ENCODE measurements at places on chromosomes 7 and 10. TPM values are rescaled to one million over a fixed set of nuclear protein-coding genes. Genes with fewer than 3 reads are reported as not detected.

The GIMAP6 gene
- total RNA-seq = not detected

The OR13A1 gene
- not detected for total RNA-seq

The RBM17 gene
- total RNA-seq = 41.5 TPM

The RNF32 gene
- total RNA-seq = 2.9 TPM

The ARHGAP22 gene
- 42.8 TPM for total RNA-seq

GRCh38 chr10:1182280-1183032, 126.3 kb downstream of the WDR37 start:
- DNase-seq = no peak

- DNase-seq = no peak
These were observed 66.0 kb downstream of the TCERG1L start for GRCh38 chr10:131245475-131246059.

DNA sequence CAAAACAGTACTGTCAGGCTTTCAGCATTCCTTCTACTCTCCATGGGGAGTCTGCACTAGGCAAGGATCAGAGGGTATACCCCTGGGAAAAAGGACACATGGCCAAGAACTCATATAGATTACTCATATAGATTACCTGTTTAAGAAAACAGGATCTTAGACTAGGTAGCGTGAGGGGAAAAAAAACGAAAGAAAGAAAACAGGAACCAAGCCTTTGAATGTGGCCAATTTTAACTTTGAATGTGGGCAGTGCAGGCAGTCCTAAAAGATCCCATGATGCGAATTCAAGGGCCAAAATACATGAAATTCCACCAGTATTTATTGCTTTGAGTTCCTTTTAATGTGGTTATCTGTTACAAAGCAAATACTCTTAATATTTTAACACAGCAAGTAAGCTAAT, 108.6 kb upstream of the TAC1 start:
- DNase-seq = no peak

DNA sequence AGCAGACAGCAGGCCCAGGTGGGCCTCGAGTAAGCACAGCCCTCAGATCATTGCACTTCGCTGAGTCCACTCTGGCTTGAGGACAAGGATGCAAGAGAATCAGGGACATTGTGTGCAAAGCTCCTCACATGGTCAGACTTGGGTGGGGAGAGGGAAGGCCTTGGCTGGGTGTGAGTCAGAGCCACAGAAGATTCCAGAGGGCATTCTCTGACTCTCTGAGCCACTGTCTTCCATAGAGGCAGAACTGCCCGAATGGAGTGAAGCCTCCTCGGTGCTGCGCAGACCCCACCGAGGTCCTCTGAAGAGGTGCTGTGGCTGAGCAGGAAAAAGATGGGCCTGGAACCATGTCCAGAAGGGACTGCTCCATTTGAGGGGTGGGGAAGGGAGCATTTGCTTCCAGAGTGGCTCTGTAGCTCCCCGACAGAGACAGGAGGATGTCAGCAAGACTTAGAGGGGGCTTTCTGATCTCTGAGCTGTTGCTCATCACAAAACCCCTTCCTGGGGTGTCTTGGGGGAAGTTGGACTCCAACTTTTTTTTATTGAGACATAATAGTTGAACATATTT, 120.8 kb downstream of the PTPN20 start:
- no peak for DNase-seq

DNA sequence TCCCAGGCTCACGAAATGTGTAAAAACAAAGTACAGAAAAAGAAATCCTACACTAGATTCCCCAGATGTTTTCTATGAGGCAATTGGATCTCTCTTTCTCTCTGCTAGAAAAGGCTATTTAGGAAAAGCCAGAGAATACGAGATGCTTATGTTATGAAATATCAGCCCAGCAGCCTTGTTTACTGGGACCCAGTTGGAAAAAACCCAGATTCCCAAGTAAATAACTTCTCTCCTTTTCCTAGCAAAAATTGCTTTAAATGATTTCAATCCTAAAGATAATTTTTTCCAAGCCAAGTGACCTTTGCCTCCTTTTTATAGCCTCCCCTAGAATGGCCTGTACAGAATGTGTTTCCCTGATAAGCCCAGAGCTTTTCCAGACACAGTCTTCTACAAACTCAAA, 199.3 kb downstream of the PLXNA4 start:
- no peak for DNase-seq

- no peak for DNase-seq
These were observed 222.3 kb upstream of the MKLN1 start for GRCh38 chr7:131105294-131105798.

- DNase-seq = no peak
These were observed 92.4 kb upstream of the LEP start for GRCh38 chr7:128148676-128149075.

- no peak for DNase-seq
These were observed 147.4 kb upstream of the GPR26 start for GRCh38 chr10:123518765-123519164.
